Effector memory CD4-positive, alpha-beta T cell (primary cell): ENCODE measurements at places on chromosomes 4 and X.

- H3K4me3 ChIP-seq = no peak overlapping the region
- H3K27me3 ChIP-seq = no peaks in the 10 kb centered on the region
- no peak for DNase-seq
- H3K36me3 ChIP-seq = peaks cover 9% of the 10 kb centered on the region
- peaks cover 9% of the 10 kb centered on the region for H3K4me1 ChIP-seq
Observed at GRCh38 chr4:109699553-109700225, 3.6 kb downstream of the CASP6 start.

DNA sequence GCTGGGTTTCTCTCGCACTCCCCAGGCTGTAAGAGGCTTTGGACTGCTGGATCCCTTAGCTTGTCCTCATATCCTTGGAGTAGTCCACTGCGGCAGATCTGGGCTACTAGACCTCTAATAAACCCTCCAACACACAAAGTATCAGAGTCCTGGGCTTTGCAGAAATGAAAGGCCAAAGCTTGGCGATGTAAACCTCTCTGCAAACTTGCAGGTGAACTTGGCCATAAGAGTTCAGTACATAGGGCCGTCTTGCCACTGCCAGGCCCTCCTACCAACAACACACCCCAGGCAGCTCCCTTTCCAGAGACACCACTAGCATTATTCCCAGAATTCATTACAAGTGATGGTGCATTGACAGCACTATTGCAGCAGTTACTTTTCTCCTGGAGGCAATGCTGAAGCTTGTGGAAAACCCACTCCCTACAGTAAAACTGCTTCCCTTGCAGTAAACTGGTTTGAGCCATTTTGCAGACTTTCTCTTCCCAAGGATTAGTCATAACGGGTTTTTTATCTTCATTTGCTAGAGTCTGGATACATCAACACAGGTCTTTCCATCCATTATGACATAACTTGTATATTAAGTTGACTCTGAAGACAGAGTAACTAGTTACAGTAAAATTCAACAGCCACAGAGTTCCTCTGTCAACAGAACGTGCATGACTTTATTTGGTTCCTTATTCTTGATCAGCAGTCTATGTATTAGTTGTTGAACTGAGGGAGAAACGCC, 2.4 kb downstream of the ANKRD50 start:
- H3K27me3 ChIP-seq = peaks cover 5% of the 10 kb centered on the region
- no peaks in the 10 kb centered on the region for H3K36me3 ChIP-seq
- H3K4me1 ChIP-seq = no peaks in the 10 kb centered on the region
- DNase-seq = no peak
- H3K4me3 ChIP-seq = no peak overlapping the region

DNA sequence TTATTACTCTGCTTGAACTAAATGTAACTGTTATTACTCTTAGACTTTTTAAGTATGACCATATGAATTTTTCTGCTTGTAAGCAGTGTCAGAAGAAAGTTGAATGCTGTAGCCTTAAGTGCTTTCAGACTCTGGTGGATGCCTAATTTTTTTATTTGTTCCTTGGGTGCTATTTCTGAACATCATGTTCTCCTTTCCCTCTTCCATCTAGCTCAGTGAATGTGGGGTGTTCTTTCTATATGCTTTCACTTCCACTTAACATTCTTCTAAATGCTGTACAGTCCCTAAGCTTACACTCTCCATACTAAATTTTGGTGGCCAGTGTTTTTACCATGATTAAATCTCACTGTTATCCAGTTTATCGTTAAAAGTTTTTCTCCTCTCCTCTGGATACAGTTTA, 3.6 kb downstream of the DCK start:
- no peaks in the 10 kb centered on the region for H3K36me3 ChIP-seq
- H3K4me1 ChIP-seq = peaks cover 19% of the 10 kb centered on the region
- DNase-seq = no peak
- no peaks in the 10 kb centered on the region for H3K27me3 ChIP-seq

- H3K27me3 ChIP-seq = no peaks in the 10 kb centered on the region
- no peaks in the 10 kb centered on the region for H3K4me1 ChIP-seq
- no peak overlapping the region for H3K27ac ChIP-seq
- H3K36me3 ChIP-seq = no peaks in the 10 kb centered on the region
- no peak overlapping the region for H3K4me3 ChIP-seq
Observed at GRCh38 chr4:113943085-113943484, 36.4 kb downstream of the ARSJ start.

DNA sequence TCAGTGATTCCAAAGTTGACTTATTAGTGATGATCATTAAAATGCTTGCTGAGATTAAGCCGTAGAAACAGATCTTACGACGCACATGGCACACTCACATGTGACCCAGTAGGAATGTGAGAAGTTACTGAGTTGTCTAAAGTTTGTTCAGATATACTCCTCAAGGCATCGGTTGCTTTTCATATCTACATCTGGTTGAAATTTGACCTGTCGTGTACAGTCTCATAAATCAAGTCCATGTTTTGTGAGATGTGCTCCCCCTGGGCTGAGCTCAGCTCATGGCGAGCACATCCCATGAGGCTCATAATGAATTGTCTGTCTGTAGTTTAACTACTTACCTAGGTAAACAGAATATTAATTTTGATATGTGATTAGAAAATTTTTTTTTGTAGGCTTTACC, 67.0 kb downstream of the TNIP2 start:
- H3K4me1 ChIP-seq = no peaks in the 10 kb centered on the region
- H3K27me3 ChIP-seq = no peaks in the 10 kb centered on the region
- peaks cover 52% of the 10 kb centered on the region for H3K36me3 ChIP-seq
- DNase-seq = no peak

DNA sequence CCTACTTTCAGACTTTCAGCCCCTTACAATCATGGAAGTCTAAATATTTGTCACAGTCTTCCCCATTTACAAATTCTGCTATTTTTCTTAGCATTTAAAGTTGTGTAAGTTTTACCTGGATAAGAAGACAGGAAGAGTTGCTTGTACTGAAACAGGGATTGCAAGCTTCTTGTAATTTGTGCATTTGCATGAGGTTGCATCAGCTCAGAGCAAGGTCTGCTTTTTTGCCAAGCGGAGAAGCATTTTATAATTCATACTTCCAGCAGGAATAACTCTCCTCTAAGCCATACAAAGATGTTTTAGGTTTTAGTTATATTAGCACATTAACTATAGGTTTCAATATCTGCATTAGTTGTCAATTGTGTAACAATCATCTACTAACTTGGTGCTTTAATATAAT, 922.0 kb upstream of the PABPC4L start:
- H3K4me3 ChIP-seq = no peak overlapping the region
- H3K4me1 ChIP-seq = no peaks in the 10 kb centered on the region
- H3K27me3 ChIP-seq = no peaks in the 10 kb centered on the region
- no peak overlapping the region for H3K27ac ChIP-seq
- no peaks in the 10 kb centered on the region for H3K36me3 ChIP-seq
- no peak for DNase-seq

DNA sequence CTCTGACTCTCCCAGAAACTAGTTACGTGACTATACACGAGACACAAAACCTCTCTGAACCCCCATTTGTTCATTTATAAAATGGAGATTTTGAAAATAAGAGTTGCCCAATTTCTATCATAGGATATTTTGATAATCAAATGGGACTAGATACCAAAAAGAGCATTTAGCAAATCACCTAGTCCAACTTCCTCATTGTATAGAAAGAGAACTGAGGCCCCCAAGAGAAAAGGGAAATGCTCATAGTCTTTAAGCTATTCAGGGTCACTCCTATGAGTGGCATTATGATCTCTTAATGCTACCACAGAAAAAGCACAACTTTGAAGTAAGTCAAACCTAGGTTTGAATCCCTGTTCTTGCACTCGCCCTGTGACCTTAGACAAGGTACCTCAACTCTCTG, 62.7 kb downstream of the BMP15 start:
- no peak overlapping the region for H3K27ac ChIP-seq
- H3K4me1 ChIP-seq = no peaks in the 10 kb centered on the region
- H3K27me3 ChIP-seq = no peaks in the 10 kb centered on the region
- DNase-seq = no peak
- no peaks in the 10 kb centered on the region for H3K36me3 ChIP-seq

DNA sequence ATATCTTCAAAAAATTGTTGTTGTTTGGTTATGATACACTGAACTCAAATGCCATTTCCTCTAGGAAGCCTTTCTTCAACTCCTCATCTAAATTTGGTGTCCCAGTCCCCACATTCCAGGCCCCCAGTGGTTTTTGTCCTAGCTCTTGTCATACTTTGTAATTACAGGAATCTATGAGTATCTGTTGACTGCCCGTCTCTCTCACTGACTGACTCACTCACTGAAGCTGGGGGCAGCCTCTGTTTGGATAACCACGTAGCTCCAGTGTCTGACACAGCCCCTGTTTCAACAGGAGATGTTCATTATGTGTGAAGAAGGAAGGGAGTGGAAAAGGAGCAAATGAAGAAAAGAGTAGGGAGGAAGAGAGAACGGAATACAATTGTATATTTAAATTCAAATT, 284.1 kb upstream of the TENM3 start:
- no peaks in the 10 kb centered on the region for H3K4me1 ChIP-seq
- no peak overlapping the region for H3K27ac ChIP-seq
- DNase-seq = no peak
- no peaks in the 10 kb centered on the region for H3K36me3 ChIP-seq
- H3K27me3 ChIP-seq = no peaks in the 10 kb centered on the region

- H3K27ac ChIP-seq = no peak overlapping the region
- no peak overlapping the region for H3K4me3 ChIP-seq
- H3K27me3 ChIP-seq = no peaks in the 10 kb centered on the region
- H3K4me1 ChIP-seq = no peaks in the 10 kb centered on the region
- DNase-seq = no peak
- H3K36me3 ChIP-seq = no peaks in the 10 kb centered on the region
Observed at GRCh38 chr4:101127176-101127790, 220.0 kb downstream of the PPP3CA start.

DNA sequence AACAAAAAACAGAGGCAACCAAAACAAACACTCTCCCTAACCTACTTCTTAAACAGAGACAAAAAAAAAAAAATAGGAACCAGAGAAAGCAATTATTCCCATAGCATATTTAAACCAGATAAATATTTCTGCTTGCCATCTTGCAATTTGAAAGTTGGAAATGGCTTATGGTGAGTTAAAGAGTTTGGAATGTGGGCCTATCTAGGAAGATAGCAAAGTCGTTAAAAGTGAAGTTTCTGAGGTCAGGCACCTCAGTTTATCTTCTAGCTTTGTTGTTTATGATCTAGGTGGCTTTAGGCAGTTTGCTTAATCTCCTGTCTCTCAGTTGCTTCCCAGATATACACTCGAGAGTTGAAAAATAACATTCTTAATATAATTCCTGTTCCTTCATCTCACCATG, 284.2 kb downstream of the KCNIP4 start:
- no peak overlapping the region for H3K27ac ChIP-seq
- H3K36me3 ChIP-seq = no peaks in the 10 kb centered on the region
- H3K4me3 ChIP-seq = no peak overlapping the region
- no peaks in the 10 kb centered on the region for H3K27me3 ChIP-seq

GRCh38 chr4:54813674-54814073, 155.9 kb downstream of the KIT start:
- no peaks in the 10 kb centered on the region for H3K27me3 ChIP-seq
- no peak for DNase-seq
- no peak overlapping the region for H3K4me3 ChIP-seq

GRCh38 chr4:52585379-52585778, 73.7 kb downstream of the USP46 start:
- H3K27me3 ChIP-seq = no peaks in the 10 kb centered on the region
- H3K4me1 ChIP-seq = peaks cover 20% of the 10 kb centered on the region
- no peaks in the 10 kb centered on the region for H3K36me3 ChIP-seq
- no peak for DNase-seq
- H3K4me3 ChIP-seq = no peak overlapping the region
- no peak overlapping the region for H3K27ac ChIP-seq

- H3K4me3 ChIP-seq = no peak overlapping the region
- H3K4me1 ChIP-seq = no peaks in the 10 kb centered on the region
- no peak for DNase-seq
- no peaks in the 10 kb centered on the region for H3K36me3 ChIP-seq
- H3K27ac ChIP-seq = no peak overlapping the region
Observed at GRCh38 chrX:110420771-110421499, 62.3 kb downstream of the RTL9 start.

- no peaks in the 10 kb centered on the region for H3K36me3 ChIP-seq
- no peak overlapping the region for H3K27ac ChIP-seq
- no peaks in the 10 kb centered on the region for H3K27me3 ChIP-seq
- DNase-seq = no peak
- H3K4me3 ChIP-seq = no peak overlapping the region
Observed at GRCh38 chr4:14384824-14385223, 617.5 kb upstream of the CPEB2 start.

- no peaks in the 10 kb centered on the region for H3K36me3 ChIP-seq
- no peak for DNase-seq
- no peaks in the 10 kb centered on the region for H3K4me1 ChIP-seq
- no peak overlapping the region for H3K27ac ChIP-seq
Observed at GRCh38 chrX:85454295-85454694, 74.8 kb upstream of the POF1B start.
